ENCODE measurements at places on chromosomes 1 and 21.

DNA sequence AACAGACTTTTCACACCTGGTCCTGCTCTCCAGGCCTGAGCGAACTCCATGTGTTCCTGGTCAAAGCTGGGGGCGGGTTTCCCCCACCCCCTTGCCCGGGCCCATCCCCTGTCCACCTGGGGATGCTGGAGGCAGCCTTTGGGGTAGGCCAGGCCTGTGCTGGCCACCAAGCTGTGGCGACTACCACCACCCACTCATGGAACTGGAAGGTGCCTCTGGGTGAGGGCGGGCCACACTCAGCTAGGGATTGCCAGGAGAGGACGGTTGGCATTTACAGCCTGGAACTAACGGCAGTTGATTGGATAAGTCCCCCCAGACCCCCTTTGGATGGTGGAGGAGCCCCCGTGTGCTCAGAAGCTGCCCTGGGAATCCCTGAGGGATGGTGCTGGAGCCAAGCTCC lies 7.9 kb downstream of the S100B start:
- DNase-seq: no peak

DNA sequence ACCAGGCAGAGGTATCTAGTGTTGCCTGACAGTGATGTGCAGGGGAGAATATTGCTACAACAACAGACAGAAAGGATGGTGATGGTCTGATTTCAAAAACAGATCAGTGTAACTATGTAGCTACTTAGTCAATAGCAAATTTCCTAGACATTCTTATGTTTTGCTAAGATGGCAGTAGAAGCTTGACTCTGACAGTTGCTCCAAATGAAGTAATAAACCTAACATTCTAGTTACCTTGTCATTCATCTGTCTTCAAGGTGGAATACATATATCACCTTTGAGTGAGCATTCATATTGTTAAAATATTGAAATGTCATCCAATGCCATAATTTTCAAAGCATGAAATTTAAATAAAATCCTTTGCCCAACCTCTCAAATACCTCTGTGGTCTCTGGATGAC lies 617.4 kb downstream of the USP25 start:
- DNase-seq: no peak

DNA sequence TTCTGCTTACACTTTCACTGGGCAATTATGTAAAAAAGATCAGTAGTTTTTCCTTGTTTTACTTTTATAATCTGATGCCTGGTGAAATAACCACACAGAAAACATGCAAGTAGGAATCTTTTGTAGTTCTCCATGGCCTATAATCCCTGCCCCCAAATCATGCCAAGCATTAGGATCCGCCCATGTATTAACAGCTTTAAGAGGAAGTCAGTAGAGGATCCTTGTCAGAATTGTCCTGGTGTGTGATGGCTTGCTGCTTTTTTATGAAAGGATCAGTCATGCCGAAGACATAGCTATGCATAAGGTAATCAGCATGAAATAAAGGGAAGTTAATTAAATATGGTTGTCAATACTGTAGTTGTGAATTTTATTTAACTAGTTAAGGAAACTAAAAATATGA lies 20.0 kb downstream of the ADGRL2 start:
- DNase-seq: no peak

DNA sequence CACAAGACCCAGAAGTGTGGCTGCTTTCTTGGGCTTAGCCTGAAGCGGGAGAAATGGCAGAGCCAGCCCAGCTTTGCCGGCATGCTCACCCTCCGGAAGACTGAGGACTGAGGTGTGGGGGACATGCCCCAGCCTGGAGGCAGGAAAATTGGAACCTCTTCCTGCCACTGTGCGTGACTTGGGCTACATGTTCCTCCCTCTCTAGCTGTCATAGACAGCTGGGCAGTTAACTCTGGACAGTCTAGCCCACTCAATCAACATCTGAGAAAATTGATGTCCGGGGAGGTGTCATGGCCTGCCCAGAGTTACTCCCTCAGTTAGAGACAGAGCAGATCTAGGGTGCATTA lies 59.7 kb downstream of the UBE2T start:
- DNase-seq: no peak

DNA sequence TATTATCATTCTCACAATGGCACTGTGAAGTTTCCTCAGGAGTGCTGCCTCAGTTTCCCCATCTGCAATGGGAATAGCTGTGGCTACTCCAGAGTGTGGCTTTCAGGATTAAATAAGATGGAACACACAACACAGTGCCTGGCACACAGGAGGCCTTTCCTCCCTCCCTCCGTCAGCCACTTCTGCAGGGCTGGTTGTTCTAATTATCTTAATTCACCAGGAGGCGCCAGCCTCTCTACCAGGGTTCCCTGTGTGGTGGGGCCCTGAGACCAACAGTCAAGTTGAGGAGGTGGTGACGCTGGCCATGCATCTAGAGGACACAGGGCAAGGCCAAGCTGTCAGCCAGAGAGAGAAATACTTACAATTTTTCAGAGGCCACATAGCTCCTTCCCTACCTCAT lies 6.3 kb upstream of the FOXO6 start:
- DNase-seq: no peak
